Muscle of arm (tissue), 14 donors: ENCODE measurements at places on chromosomes 6 and 20. TPM values are rescaled to one million over a fixed set of nuclear protein-coding genes. Genes with fewer than 3 reads are reported as not detected.

- no peak for DNase-seq
Observed at GRCh38 chr6:56891754-56892153, 63.2 kb upstream of the BEND6 start.

Gene TRIM15
- polyA plus RNA-seq: not detected

- DNase-seq: no peak
Observed at GRCh38 chr20:63521602-63522001, 1.0 kb downstream of the PPDPF start.

Gene GPR63
- 2.7 TPM for polyA plus RNA-seq

Gene MEI4
- not detected for polyA plus RNA-seq

Gene PDE7B
- 10.6 TPM for polyA plus RNA-seq

GRCh38 chr6:26268659-26269402 lies 96.2 kb upstream of the BTN3A2 start:
- no peak for DNase-seq

DNA sequence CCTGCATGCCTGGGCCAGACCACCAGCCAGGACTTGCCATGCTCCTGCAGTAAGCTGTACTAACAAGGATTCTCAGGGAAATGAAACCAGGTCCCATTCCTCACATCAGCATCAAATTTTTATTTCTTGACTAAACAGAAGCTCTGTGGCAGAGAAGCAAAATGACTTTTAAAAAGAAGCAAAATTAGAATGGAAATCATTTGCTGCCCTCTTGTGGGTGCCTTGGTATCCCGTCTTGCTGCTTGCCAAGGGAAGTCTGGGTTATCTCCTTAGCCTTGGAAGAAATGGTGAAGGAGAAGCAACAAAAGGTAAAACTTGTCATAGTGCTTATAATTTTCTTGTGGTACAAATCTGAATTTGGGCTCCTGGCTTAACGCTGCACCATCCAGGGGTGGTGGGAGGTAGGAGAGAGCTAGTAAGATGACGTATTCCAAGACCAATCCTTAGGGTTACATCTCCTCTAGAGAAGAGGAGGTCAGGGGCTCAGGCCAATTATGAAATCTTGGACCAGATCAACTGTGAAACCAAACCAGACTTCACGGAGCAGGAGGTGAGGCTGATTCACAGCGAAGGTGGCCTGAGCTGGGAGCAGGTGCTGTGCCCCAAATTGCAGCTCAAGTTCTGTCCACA lies 107.5 kb downstream of the FAXC start:
- DNase-seq: no peak
